ENCODE measurements at places on chromosomes 3 and 15.

DNA sequence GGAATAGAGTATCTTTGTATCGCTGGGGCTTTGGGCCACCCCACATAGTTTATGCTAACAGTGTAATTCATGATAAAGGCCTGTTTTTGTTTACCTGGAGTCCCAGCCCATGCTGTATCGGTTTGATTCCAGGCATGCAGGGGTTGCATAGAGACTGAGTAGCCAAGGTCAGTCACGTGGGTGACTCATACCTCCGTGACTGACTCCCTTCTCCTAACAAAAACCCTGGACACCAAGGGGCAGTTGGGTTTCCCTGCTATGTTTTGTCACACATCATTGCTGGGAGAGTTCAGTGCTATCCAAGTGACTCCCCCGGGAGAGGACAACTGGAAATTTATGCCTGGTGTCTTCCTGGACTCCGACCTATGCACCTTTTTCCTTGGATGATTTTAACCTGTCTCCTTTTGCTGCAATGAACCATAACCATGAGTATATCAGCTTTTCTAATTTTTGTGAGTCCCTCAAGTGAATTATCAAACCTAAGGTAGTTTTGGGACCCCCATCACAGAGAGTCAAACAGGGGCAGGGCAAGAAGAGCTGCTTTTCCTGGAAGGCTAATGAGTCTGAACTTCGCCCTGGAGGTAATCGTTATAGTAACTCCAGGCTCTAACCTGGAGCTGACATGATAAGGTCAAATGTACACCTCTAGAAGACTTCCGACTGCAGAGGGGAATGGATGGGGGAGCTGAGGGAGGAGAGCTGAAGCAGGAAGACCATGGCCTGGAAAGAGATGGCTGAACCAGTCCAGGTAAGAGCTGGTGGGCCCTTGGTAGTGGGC, 57.0 kb downstream of the SRGAP3 start:
- no peak for DNase-seq

DNA sequence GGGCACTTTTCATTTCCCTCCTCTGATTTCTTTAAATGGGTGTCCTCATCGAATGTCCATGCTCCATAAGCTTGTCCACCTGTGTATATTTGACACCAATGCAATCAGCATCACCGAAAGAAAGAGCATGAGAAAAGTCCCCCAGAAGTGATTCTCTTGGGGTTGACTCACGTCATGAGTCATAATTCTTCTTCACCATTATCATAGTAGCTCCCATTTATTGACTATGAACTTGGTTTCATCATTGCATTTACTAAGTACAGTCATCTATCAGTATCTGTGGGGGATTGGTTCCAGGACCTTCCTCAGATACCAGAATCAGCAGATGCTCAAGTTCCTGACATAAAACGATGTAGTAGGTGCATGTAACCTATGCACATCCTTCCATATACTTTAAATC, 372.5 kb upstream of the CFAP20DC start:
- no peak for DNase-seq

- peak; percentile 11 for DNase-seq
Observed at GRCh38 chr3:151687076-151687475, 46.7 kb upstream of the AADACL2 start.

DNA sequence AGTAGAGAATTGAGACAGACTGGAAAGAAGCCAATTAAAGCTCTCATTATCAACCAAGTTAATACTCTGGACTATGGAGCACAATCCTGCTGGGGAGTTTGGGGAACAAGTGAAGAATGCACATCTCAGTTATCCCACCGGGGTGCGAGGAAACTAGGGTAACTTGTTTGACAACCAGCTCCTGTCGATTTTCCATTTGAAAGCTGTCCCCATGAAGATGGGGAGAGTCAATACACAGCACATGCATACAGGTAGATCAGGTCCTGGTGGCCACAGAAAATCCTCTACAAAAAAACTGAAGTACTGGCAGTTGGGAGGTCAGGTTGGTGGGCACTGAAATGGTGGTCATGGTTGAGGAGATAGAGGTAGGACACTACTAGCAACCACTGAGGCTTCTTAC, 25.7 kb upstream of the GRAMD1C start:
- no peak for DNase-seq

DNA sequence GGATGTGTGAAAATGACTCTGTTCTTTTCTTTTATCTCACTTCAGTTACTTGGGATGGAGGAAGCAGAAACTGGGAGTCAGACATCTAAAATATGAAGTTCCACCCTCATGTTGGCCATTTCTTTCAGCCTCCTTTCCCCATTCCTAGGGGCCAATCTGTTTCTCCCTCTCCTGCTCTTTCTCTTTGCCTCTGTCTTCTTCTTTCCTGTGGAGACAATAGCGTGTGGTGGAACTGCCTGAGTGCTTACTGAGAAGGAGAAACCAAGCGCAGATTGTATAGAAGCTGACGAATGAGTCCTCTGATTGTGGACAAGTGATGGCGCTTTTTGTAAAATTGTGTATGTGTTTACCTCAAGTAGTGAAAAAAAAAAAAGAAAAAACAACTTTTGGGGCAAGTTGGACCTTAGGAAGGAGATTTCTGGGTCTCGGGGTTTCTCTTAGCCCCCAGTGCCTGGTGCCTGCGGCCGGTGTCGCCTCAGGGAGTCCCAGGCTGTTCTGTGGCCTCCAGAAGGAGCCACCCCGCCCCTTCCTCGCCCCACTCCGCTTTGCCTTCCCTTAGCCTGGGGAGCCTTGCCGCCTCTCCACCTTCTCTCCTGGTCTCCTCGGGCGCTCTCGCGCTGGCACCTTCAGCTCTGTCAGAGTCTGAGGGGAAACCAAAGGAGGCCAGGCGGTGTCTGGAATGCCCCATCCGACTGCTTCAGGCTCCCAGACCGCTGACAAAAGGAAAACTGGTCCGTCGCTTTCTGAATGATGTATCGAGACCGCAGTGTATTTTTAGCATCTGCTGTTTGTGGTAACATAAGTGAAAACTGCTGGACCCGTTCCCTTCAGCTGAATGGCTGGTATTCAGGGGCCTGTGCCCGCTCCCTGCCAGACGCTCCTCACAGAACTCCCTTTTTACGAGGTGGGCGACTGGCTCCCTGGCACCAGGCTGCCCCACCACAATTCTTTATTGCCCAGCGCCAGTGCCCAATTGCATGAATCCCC, 30.1 kb downstream of the SCG5 start:
- DNase-seq = no peak

GRCh38 chr3:156070028-156070427, 50.4 kb upstream of the KCNAB1 start:
- no peak for DNase-seq

DNA sequence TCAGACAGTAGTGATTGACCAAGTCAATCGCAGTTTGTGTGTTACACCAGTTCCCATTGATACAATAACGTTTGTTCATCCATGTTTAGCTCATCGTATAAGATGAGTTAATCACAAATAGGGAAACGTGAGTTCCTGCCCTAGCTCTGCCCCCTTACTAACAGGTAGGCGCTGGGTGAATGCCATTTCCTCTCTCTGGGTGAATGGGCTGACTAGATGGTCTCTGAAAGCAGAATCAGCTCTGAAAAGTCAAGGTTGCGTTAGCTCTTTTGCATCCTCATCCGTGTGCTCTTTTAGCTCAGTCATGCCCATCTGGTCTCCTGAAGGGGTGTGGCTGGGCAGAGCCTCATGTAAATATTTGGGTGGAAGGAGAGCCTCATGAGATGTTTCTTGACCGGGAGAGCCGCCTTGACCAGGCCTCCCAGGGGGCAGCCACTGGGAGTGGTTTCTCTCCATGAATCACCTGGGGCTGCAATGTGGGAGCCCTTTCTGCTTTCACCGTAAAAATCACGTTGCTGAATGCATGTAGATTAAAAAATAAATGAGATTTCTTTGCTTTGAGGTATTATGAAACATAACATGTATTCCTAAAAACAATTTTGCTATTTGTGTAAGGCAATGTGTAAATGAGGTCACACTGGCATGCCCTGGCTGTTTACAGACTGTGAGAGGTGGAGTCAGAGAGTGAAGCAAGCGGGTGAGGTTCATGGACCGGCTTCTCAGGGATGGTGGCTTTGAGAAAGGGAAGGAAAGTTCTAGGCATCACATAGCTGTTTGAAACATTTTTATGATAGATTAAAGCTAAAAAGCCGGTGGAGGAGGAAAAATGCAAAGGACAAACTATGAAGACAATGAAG, 108.4 kb upstream of the RASGRP1 start:
- DNase-seq = no peak

DNA sequence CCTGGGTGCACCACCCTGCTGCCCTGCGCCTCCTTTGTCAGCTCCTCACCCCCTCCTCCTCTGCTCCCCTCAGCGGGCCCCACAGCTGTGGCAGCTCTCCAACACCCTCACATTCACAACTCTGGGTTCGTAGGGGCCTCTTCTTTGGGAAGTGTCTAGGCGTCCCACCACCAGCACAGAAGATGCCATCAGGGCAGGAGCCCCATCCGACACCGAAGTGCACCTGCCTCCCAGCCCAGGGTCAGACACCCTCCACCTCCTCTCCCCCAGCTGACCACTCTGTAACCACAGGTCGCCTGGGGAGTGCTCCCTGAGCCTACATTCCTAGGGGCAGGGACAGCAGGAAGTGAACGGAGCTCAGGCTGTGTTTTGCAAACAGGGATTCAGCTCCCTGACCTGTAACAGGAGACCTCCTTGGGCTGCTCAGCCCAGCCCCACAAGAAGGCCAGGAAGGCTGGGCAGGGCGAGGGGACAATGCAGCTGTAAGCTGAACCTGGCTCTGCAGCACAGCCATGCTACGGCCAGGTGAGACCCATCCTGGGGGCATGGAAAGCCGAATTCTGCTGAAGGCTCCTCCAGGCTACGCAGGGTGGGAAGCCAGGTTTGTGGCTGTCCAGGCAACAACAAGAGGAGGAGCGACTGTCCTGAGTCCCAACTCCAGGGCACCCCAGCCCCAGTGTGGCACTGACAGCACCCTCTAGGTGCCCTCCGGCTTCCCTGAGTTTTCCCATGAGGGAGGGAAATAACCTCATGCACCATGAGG, 269.0 kb downstream of the GOLGA6L6 start:
- no peak for DNase-seq
